ENCODE measurements at places on chromosomes 7 and 10.

DNA sequence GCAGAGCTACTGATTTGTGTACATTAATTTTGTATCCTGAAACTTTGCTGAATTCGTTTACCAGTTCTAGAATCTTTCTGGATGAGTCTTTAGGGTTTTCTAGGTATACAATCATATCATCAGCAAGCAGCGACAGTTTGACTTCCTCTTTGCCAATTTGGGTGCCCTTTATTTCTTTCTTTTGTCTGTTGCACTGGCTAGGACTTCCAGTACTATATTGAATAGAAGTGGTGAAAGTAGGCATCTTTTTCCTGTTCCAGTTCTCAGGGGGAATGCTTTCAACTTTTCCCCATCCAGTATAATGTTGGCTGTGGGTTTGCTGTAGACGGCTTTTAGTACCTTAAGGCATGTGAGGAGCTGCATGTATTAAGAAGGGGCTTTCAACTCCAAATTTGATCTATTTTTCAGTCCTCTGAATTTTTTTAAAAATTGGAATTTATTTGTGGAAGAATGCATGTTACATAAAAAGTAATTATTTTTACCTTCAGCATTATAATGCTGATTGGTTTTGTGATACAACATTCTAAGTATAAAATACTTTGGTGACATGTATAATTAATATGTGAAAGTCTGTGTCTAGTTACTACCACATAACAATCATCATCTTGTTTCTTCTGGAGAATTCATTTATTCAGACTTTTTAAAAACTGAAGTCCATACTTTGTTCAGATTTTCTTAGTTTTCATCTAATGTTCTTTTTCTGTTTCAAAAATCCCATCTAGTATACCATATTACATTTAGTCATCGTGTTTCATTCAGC is 49.6 kb downstream of the CPED1 start:
- DNase-seq, result no peak

- DNase-seq, result no peak
Measured at GRCh38 chr7:52897713-52898112, 137.7 kb upstream of the POM121L12 start.

DNA sequence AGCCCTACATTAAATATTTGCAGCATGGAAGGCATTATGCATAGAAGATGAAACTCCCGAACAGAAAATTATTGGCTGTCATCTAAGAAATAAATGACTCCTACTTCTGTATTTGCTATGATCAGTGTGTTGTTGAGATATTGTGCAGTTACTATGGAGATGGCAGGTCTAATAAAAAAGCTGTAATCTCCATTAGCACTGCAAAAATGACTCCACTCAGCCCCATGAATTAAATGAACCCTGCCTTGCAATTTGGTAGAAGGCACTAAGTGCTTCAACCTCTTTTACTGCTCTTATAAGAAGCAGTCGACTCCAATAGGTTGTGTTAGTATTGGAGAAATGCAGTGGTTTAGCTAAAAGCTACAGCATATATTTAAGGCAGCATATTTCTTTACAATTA is 290.0 kb upstream of the PHYHIPL start:
- no peak for DNase-seq

DNA sequence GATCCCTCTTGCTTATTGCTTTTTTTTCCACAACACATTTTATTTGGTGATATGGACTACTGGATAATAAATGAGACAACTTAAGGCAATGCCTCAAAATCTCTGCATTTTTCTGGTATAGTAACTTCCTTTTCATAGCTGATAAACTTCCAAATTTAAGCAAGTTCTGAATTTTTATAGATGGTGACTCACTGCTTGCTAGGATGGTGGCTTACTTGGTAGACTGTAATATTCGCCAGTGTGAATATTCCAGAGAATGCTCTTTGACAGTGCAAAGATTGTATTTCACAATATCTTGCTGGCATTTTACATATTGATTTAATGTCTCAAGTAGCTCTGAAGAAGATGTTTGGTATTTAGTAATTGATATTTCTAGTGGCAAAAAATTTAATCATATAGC is 472.4 kb downstream of the TFEC start:
- DNase-seq, result no peak

DNA sequence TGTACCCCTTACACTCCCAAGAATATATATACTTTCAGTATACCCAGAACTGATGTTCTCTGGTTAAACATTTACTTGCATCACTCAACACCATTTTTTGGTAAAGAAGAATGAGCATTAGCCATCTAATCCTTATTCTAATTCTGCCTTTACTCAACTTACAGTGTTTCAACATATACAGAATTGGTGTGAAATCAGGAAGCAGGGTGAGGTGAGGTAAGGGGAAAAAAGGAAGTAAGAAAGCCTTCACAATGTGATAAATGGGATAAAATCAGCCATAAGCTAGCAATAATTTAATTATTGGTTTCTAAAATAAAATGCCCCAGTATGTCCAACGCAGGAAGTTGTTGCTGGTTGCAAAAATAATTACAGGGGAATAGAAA is 605.4 kb downstream of the KCNMA1 start:
- DNase-seq, result no peak

DNA sequence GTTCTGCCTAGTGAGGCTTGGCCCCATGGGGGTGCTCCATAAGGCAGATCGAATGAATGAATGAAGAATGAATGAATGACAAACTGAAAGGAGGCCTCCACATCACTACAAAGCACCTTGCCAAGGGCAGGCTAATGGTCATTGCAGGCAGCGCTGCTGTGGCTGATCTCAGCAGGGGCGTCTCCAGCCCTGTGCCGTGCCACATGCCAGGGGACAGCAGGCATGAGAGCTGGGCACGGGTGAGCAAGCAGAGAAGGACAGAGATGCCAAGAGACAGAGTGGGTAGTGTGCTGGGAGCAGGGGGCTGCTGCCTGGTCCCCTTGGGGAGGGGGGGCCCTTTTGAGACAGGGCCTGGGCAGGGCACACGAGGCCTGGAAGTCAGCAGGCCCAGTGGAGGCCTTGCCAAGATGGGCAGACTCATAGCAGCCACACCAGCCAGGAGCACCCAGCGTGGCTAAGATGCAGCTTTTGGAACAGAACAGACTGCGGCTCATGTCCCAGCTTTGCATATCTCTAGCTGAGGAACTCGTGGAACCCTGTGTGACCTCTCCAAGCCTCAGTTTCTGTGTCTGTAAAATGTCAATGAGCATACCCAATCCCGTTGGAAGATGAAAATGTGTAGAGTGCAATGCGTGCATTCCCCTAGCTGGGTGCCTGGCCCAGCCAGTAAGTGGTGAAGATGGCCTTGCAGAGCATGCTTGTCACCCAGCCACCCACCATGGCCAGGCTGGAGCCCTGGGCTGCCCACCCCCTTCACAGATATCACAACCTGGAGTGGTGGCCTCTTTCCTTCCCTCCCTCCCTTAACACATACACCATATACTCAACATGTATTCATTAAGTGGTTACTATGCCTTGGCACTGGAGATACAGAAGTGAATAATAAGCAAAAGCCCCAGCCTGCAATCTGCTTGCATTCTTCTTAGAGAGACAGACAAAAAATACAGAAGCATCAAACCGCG is 61.1 kb upstream of the LRRC18 start:
- DNase-seq, result no peak

Measured in activated T-cell treated with anti-CD3 and anti-CD28 coated beads for 1 hour (primary cell).